ENCODE measurements at places on chromosomes 2 and 18. TPM values are rescaled to one million over a fixed set of nuclear protein-coding genes. Genes with fewer than 3 reads are reported as not detected.

The TNS1 gene
- 45.2 TPM for total RNA-seq

- DNase-seq: no peak
Measured at GRCh38 chr2:176729706-176730569, 460.7 kb downstream of the MTX2 start.

- no peak for DNase-seq
Measured at GRCh38 chr2:129400826-129401225, 578.6 kb upstream of the RAB6C start.

GRCh38 chr18:60599267-60599666 lies 226.7 kb upstream of the MC4R start:
- no peak for DNase-seq

GRCh38 chr2:109209412-109209811 lies 80.4 kb downstream of the SH3RF3 start:
- DNase-seq: peak; percentile 89

DNA sequence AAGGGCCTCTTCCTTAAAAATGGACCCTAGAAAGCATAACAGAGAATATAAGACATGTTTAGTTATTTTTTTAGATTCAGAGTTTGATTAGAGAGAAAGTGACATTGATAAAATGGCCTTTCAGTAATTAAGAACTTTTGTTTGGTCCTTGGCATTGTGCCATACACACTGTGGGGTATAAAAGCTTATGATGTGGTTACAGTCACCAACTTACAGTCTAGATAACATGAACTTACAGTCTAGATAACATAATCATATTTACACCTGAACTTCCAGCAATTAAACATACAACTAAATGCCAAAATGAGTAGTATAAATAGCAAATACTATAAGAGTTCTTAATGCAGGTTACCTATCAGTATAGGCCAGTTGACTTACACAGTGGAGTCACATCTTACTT lies 25.6 kb upstream of the EFEMP1 start:
- DNase-seq: no peak
